ENCODE measurements at places on chromosomes 13 and 19. TPM values are rescaled to one million over a fixed set of nuclear protein-coding genes. Genes with fewer than 3 reads are reported as not detected.

KCNK6 gene
- 3.3 TPM for polyA plus RNA-seq

TMPRSS9 gene
- polyA plus RNA-seq = 0.21 TPM

SMIM44 gene
- not detected for polyA plus RNA-seq

BICRA gene
- polyA plus RNA-seq = 9.7 TPM

SIGLEC8 gene
- polyA plus RNA-seq = not detected

ICAM5 gene
- polyA plus RNA-seq = 0.08 TPM

IL4I1 gene
- 3.5 TPM for polyA plus RNA-seq

TCF3 gene
- 87.9 TPM for polyA plus RNA-seq

NBEA gene
- 17.7 TPM for polyA plus RNA-seq

KLK15 gene
- not detected for polyA plus RNA-seq

ZNF813 gene
- polyA plus RNA-seq = 7.6 TPM

ZNF792 gene
- polyA plus RNA-seq = 7.0 TPM

VSTM1 gene
- polyA plus RNA-seq = 0.42 TPM

C19orf67 gene
- 0.08 TPM for polyA plus RNA-seq

CNN1 gene
- polyA plus RNA-seq = 2.2 TPM

EID2B gene
- polyA plus RNA-seq = 4.0 TPM

NLRP12 gene
- polyA plus RNA-seq = 0.26 TPM

IPO5 gene
- polyA plus RNA-seq = 188 TPM

KLF12 gene
- 32.0 TPM for polyA plus RNA-seq

PCDH9 gene
- polyA plus RNA-seq = 15.1 TPM

SIGLEC11 gene
- 3.9 TPM for polyA plus RNA-seq

ZNF536 gene
- polyA plus RNA-seq = 1.7 TPM

NRTN gene
- 2.2 TPM for polyA plus RNA-seq
